ENCODE measurements at places on chromosomes 13 and 19.

DNA sequence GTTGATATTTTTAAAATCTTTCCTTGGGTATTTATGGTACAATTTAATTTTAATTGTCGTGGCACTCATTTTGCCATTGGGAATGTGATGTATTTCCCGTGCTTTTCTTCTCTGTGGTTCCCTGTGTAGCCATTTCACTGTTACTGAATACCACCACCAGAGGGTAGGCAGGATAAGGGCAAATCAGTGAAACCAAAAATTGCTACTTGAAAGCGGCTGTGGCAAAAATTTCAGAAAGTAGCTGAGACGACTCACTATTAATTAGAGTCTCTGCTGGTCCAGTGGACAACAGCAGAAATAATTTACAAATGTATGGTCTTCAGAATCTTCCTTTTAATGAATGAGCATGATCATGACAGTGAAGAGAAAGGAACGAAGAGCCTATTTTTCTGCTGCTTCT lies 34.4 kb upstream of the MIR17HG start:
- DNase-seq: no peak

- no peak for DNase-seq
Measured at GRCh38 chr19:8611877-8612806, 1.6 kb upstream of the ADAMTS10 start.

- no peak for DNase-seq
Measured at GRCh38 chr19:39845172-39845571, 1.0 kb downstream of the FBL start.

DNA sequence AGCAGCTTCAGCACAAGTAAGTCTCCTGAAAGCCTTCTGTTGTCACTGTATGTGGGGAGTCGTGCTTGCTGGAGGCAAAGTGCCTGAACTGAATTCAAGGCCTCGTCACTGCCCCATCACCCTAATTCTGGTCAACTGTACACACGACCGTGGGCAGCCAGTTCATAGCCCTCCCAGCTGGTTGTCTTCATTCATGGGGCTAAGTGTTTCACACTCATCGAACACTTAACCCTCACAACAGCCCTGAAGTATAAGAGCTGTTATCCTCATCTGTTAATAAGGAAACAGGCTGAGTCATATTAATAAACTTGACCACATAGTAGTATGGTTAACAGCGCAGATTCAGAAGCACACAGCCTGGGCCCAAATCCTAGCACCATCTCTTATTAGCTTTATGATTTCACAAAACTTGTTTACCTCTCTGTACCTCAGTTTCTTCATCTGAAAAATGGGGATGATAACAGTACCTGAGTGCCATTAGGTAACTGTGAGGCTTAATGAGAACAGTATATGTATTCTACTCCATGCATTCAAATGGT lies 66.7 kb downstream of the CDADC1 start:
- DNase-seq: no peak

DNA sequence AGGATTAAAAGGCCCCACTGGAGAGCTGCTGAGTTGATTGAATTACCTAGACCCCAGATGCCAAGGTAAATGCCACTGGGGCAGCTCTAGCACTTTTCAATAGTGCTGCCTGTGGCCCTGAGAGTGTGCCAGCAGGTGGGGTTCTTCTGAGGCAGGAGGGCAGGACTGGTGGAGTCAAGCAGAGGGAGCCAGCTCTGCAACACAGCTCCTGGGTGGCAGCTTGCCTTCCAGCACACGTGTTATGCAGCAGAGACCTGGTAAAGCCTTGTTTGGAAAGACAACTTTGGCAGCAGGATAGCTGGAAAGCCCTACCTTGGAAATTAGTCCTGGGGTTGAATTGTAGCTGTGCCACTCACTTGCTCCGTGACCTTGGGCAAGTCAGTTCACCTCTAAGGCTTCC lies 306.6 kb downstream of the ATP8A2 start:
- no peak for DNase-seq

DNA sequence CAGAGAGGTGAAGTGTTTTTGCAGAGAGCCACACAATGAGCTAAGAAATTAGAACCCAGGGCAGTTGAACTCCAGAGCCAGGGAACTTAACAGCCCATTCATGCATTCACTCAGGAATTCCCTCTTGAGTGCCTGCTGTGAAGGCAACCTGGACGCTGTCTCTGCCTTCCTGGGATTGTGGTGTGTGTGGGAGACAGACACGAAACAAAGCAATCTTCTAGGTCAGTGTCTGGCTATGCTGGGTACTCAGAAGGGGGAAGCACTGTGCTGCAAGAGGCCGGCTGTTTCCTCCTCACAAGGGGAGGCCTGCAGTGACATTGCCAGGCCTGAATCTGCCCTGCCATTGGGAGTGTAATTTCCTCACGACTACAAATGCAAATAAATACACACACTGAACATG lies 9.7 kb downstream of the BCKDHA start:
- no peak for DNase-seq

- DNase-seq: peak; percentile 9
Measured at GRCh38 chr13:42602906-42603305, 29.0 kb downstream of the TNFSF11 start.

DNA sequence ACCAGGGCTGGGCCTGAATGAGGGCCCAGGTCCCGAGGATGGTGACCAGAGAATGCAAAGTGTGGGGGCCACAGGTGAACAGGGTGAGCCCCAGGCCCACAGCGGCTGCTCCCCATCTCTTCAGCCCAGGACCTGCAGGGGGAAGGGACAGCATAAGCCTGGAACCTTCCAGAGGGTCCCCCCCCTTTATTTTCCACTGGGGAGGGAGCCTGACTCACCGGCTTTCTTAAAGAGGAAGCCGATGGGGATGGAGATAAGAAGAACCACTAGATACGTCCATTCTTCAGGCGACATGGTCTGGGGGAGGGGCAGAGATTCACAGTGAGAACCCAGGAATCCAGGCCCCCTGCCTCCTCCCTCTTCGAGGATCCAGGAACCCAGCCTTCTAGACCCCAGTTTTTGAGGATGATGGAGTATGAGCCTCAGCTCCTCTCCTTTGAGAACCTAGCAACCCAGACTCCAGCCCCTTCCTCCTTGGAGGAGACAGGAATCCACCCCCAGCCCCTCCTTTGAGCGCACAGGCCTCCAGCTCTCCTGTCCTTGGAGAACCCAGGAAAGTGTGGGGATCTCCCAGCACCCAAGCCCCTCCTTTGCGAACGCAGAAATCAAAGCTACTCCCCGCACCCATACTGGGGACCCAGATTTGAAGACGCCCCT lies 1.0 kb downstream of the MBOAT7 start:
- DNase-seq: no peak

GRCh38 chr19:29748996-29749849 lies 34.2 kb upstream of the C19orf12 start:
- no peak for DNase-seq

DNA sequence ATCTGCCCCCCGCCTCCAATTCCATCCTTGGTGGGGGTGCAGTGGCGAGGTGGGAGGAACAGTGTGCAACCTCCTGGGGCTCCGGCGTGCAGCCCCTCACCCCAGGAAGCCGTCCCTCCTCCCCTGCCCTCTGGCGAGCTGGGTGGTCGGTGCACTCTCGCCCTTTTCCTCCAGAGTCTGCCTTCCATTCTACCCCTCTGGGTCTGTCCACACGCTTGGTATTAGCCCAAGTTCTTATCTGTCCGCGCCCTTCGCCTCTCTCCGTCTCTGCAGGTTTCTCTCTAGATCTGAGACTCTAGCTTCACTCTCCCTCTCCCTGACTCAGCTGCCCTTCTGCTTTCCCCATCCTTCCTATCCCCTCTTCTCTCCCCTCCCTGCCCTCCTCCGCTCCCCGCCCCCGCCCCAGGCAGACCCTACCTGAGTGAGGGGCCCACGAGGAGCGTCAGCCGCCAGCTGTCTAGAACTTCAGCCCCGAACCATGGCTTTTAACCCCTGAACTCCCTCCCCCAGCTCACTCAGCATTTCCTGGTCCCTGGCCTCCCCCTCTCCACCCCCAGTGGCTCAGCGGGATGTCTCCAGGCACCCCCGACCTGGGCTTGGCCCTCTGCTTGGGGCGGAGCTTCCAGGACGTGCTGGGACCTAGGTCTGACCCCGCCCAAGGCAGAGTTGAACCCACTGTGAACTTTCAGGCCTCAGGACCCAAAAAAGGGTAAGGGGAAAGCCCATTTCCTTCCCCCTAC lies 499 bp upstream of the KLK13 start:
- no peak for DNase-seq

GRCh38 chr19:24081056-24081455 lies 5.9 kb upstream of the ZNF254 start:
- DNase-seq: no peak

DNA sequence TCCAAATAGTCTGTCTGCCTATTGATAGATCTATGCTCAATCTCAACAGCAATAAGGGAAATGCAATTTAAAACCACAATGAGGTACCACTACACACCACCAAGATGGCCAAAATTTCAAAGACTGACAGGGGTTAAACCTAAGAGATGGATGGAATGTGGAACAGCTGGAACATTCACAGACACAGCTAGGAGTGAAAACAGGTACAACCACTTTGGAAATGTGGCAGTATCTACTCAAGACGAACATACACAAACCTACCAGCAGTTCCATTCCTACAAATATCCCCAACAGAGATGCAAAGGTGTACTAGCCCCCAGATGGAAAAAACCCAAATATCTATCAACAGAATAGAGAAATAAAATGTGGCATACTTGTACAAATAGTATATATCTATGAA lies 86.4 kb downstream of the TSC22D1 start:
- no peak for DNase-seq
